ENCODE measurements at places on chromosomes 16 and 17.

DNA sequence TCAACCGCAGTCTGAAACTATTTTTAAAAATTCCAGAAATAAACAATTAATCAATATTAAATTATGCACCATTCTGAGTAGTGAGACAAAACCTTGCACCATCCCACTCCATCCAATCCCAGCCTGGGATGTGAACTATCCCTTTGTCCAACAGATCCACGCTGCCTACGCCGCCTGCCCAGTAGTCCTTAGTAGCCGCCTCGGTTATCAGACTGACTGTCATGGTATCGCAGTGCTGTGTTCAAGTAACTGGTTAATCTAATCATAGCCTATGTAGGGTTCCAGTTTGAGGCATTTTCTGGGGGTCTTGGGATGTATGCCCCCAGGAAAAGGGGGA is 437.7 kb downstream of the HS3ST3B1 start:
- DNase-seq, result no peak

GRCh38 chr16:49148410-49148809 is 133.2 kb downstream of the CBLN1 start:
- DNase-seq, result no peak

DNA sequence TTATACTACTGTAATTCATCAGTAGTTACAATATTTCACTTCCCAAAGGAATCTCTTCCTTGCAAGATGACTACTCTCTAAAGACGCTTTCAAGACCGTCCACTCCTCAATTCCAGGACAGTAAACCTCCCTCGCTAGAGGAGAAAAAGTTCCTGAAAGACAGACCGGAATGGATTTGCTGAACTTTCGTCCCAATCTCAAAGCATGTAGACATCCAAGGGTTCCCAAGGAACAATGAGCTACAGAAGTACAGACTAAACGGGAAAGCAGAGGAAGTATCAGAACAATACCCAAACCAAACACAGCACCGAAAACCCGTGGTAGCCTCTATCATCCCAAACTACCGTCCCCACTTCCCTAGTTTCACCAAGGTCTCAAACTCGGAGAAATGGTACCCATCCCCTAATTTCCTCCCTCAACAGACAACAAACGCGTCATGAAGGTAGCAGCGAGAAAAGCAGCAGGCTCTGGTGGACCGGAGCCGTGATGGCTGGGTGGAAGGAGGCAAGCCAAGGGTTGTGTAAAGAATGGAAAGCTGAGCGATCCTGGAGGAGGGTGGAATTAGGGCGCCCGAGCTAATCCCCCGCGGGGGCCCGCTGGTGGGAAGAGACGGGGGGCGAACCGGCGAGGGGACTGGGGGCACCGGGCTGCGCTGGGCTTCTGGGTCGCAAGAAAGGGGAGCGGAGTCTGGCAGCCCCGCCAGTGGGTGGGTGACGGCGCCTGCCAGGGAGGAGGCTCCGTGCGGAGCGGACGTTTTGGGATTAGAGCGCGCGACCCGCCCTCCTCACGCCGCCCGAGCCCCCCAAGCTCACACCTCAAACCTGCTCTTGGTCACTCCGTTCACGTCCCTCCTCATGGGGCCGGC is 647 bp downstream of the FBXL20 start:
- no peak for DNase-seq

DNA sequence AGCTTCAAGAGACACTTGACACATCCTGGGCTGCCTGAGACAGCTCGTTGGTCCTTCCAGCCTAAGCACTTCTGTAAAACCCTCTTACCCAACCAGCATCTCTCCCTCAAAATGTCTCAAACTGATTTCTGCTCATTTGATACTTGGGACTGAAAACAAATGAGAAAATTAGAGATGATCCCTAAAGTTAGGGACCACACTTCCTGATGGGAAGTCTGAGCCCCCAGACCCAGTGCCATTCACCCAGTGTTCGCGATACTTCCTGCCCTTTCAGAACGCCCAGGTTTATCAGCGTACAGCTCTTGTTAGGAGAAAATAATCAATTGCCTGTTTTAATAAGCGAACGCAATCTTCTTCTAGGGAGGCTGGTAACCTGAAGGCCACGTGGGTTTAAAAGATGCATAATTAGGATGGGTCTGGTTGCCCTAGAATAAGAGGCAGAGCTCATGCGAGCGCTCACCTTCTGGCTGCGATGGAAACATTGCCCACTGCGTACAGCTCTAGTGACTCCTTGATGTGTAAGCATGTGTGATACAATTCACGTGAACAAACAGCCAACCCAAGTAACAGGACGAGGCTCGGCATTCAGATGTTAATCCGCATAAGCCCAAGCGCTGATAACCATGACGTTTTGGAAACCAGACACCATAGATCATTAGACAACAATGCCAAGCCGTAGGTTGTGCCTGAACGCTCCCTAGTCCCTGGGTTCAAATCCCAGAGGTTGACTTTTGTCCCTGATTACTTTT is 213.1 kb downstream of the FOXL1 start:
- no peak for DNase-seq

DNA sequence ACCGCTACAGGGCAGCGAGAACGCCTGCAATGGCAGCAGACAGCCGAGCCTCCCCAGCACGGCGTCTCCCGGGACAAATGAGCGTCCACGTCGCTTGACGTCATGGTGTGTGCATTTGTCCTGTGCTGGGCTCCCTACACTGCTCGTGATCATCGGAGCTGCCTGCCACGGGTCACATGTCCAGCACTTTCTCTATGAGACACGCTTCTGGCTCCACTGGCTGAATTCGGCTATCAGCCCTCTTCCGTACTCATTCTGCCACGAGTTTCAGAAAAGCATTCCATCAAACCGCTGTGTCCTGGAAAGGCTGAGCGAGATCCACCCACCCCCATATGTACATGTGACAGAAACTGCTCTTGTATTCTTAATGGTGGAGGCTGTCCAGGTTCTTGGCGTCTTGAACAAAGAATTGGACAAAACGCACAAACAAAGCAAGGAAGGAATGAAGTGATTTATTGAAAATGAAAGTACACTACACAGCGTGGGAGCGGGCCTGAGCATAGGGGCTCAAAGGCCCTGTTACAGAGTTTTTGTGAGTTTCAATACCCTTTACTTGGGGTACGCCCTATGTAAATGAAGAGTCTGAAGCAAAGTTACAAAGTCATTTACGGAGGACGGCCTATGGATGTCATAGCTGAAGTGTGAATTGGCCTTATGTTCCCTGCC is 28.5 kb upstream of the SHCBP1 start:
- DNase-seq, result no peak

GRCh38 chr16:53611179-53611696 is 92.4 kb downstream of the RPGRIP1L start:
- no peak for DNase-seq

- no peak for DNase-seq
Observed at GRCh38 chr16:83963277-83964119, 4.5 kb upstream of the NECAB2 start.

- DNase-seq, result no peak
Observed at GRCh38 chr17:7249830-7250229, 1.7 kb downstream of the CTDNEP1 start.

DNA sequence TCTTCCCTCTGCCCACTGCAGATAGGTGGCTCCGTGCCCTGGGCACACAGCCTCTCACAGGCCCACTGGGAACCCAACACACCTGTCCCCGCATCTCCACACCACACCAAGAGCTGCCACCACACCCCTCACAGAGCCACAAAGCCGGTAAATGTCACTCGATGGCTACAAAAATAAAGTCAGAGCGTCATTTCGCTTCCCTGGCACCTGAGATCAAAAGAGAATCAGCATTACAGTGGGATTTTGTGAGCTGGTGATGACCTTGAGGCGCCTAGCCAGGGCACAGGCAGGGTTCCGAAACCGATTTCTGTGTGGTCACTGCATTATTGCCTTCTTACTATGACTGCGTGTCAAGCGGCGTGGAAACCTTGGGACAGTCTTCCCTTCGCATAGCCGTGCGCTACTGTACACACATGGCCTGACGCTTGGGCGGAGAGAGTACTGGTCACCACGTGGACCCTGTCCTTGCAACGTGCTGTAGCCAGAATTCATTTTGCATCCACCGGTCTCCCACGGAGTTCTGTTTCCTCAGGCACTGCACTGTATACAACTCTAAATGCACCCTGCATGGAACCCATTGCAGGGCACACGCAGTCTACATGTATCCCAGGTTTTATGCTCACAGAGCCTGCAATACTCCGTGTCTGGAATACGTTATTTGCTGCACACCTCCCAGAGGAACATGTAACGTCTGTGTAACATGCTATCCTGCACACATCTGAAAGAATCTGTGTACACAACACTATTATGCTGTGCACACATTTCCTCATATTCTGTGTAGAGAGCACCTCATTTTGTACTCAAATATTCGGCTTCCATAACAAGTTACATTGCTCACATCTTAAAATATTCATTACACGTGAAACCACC is 5.8 kb upstream of the FOXF1 start:
- DNase-seq, result no peak

DNA sequence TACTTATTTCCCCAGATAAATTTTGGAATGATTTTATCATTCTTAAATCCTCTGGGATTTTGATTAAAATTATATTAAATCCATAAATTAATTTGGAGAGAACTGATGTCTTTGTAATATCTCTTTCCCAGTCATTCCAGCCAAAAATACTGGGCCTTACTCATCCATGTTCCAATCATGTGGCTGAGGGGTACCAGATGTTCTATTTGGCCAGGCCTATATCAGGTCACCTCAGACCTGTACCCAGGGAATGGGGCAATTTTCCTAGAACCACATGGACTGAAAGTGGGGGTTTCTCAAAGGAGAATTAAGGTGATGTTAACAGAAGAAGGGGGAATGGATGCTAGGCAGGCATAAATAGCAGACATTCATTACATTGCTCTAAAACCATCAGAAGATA is 7.5 kb downstream of the SNTB2 start:
- DNase-seq, result no peak

GRCh38 chr17:50476545-50477315 is 1.9 kb upstream of the RSAD1 start:
- no peak for DNase-seq

DNA sequence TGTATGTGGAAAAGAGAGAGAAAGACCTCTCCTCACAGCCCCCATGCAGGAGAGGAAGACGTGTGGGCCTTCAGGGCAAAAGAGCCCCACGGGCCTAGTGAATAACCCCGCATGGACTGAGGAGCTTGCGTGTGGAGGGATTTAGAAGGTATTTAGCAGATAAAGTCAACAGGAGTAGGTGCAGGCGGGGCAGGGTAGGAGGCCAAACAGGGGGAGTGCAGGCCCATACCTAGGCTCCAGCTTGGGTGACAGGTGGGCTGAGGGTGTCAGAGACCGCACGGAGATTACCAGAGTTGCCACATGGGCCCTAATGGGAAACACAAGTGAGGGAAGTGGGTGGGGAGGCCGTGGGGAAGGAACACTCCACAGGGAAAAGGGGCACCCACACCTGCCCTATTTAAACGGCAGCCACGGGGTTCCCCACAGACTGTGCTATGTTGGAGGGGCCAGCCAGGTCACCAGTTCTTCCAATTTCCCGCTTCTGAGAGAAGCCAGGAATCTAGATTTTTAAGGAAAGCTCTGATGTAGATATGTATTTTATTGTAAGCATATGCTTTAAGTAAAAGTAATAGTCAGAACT is 8.2 kb upstream of the CNGB1 start:
- DNase-seq, result no peak

DNA sequence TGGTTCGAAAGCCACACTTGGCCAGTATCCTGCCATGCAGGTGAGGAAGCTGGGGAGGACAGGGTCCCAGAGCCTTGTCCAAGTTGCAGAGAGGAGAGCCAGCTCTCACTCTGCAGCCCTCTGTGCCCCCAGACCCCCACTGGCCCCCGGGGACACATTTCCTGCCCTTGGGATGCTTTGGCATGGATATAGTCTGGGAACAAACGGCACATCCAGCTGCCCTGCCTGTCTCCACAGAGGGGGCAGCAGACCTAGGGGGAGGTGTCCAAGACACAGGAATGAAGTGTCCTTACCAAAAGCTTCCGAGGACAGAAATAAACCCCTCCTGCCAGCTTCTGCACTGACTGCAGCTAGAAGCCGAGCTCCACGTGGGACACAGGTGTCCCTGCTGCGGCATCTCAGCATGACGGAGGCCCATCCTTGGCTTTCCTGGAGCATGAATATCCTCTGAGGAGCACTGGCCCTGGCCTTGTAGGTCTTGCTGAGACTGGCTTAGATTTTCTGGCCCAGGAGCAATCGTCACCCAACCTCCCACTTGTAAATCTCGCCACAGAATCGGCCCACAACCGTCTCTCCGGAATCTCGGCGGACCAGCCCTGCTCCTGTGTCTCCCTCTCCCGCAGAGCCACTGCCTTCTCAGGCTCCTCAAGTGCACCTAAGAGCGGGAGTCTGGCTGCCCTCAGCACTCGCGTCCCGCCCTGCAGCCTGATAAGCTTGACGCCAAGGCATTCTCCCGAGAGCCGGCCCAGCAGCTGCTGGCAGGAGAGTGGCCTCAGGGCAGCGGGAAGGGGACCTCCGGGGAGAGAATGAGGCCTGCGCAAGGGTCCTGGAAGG is 1.1 kb upstream of the CAPN15 start:
- DNase-seq, result no peak

DNA sequence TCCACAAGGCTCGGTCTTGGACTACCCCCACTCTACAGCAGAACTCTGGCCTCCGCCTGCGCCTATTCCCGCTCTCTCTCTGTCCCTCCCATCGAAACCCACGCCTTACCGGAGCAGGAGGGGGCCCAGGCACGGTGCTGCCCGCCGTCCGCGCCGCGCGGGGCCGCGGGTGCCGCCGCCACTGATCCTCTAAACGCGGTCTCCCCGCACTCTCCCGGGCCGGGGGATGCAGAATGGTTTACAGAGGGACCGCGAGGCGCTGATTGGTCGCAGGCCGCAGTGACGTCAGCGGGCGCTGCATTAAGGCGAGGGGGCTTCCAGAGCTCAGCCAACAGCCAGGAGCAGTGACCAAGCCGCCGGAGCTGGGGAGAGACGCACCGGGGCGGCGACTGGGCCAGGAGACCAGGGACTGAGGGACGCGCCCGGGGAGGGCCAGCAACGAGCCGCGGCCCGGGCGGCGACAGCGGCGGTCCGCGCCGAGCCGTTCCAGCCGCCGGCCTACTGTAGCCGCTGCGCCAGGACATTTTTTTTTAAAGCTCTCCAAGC is 747 bp upstream of the LHX1 start:
- no peak for DNase-seq

GRCh38 chr16:57735755-57736418 is at the start of gene KATNB1:
Gene KATNB1 (plus strand): TSS chr16:57735770. CDS start chr16:57737244, 1,474 bp downstream.
- DNase-seq, result no peak

DNA sequence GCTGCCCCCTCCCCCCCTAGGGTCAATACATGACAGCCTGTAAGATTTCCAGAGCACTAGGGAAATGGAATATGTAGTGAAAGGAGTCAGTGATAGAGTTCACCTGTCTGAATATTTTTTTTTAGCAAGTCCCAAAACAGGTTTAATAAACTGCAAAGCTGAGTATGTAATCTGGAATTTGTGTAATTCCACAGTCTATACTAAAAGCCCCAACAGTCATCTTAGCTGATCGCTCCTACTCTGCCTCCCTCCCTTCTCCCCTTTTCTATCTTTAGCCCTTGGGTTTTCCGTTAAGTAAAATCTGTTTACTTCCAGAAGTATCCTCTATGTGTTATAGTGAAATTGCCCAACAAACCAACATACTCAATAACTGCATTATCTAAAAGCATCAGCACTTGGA is 3.5 kb downstream of the CDH13 start:
- DNase-seq, result no peak

GRCh38 chr16:56263711-56264608 is 72.7 kb downstream of the GNAO1 start:
- DNase-seq, result no peak
